ENCODE measurements at places on chromosomes 12 and 14. TPM values are rescaled to one million over a fixed set of nuclear protein-coding genes. Genes with fewer than 3 reads are reported as not detected.

GUCY2C gene
- total RNA-seq = not detected

TDRD9 gene
- 6.2 TPM for total RNA-seq

RNF212B gene
- total RNA-seq = not detected

TAC3 gene
- not detected for total RNA-seq

MYRFL gene
- not detected for total RNA-seq

PLEK2 gene
- 2.5 TPM for total RNA-seq

DNA sequence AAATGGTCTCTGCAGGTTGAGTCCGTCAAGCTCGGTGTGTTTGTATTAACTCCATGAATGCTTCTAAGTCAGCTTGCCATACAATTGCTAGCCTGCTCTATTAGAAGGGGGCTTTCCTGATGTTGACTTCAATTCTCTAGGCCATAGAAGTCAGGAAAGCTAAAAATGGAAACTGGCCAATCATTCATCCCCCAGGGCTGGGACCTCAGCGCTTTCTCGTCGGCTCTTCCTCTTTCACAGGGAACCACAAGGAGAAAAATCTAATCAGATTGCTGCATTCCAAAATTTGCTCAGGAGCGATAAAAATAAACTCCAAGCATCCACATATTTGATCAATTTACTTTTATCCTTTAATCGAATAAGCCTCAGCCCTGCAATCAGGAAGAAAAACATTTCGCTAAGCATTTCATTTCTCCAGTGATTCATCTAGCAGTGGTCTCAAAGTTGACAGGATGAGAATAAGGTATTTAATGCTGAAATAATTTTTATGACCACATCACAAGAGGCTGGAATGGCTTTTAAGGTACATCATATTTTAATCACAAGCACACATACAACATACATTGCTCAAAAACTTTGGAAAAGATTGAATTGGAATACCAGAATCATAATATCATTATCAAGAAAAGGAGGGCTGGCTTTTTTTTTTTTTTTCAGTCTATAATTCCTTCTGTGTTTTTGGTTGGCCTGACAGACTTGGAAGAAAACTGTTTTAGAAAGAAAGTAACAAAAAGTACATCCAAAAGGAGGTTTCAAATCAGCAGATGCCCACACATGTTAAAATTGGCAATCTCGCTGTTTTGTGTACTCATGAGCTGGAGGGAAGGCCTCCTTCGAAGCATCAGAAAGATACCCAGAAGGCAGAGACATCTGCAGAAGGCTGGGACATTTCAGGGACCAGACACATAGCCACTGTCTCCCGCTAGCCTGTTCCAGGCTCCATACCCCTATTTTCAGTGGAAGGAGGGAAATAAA is 316.3 kb downstream of the NUAK1 start:
- H3K4me3 ChIP-seq = no peak overlapping the region
- no peak for DNase-seq
- H3K36me3 ChIP-seq = no peaks in the 10 kb centered on the region
- H3K27me3 ChIP-seq = no peaks in the 10 kb centered on the region
- peak overlapping the region; percentile 33 for H3K27ac ChIP-seq
- peaks cover 32% of the 10 kb centered on the region for H3K4me1 ChIP-seq

- H3K27me3 ChIP-seq = no peaks in the 10 kb centered on the region
- no peak overlapping the region for H3K4me3 ChIP-seq
- peaks cover 8% of the 10 kb centered on the region for H3K4me1 ChIP-seq
- H3K36me3 ChIP-seq = no peaks in the 10 kb centered on the region
- DNase-seq = no peak
- no peak overlapping the region for H3K27ac ChIP-seq
Measured at GRCh38 chr12:65430571-65431306, 152.3 kb downstream of the MSRB3 start.

- no peaks in the 10 kb centered on the region for H3K27me3 ChIP-seq
- H3K36me3 ChIP-seq = peaks cover 62% of the 10 kb centered on the region
- H3K4me1 ChIP-seq = no peaks in the 10 kb centered on the region
- H3K27ac ChIP-seq = no peak overlapping the region
- no peak overlapping the region for H3K4me3 ChIP-seq
Measured at GRCh38 chr12:109938947-109939346, 38.9 kb downstream of the TCHP start.

GRCh38 chr14:80958226-80958625 is 2.8 kb downstream of the TSHR start:
- H3K4me3 ChIP-seq = no peak overlapping the region
- H3K27me3 ChIP-seq = no peaks in the 10 kb centered on the region
- DNase-seq = no peak
- no peak overlapping the region for H3K27ac ChIP-seq

DNA sequence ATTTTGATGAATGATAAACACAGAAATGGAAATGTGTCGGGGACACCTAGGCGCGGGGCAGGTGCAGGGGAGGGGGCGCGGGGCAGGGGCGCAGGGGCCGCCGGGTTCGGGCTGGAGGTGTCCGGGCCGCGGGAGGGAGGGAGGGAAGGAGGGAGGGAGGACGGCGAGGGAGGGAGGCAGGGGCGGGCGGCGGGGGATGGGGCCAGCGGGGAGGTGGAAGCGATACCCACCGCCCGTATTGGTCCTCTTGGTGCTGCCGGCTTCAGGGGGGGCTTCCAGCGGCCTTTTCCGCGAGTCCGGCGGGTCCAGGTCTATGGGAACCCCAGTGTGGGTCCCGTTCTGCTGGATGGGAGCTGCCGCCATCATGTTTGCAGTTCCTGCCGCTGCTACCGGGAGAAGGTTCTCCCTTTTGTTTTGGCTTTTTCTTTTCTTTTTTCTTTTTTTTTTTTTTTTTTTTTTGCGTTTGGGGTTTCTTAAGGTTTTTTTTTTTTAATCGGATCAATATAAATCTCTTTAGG is 703 bp downstream of the NOVA1 start:
- peak overlapping the region; percentile 52 for H3K4me3 ChIP-seq
- DNase-seq = peak; percentile 58
- no peaks in the 10 kb centered on the region for H3K4me1 ChIP-seq
- no peaks in the 10 kb centered on the region for H3K36me3 ChIP-seq
- H3K27ac ChIP-seq = no peak overlapping the region

- no peak for DNase-seq
- H3K27me3 ChIP-seq = no peaks in the 10 kb centered on the region
- H3K27ac ChIP-seq = no peak overlapping the region
Measured at GRCh38 chr12:99059824-99060511, 414.9 kb downstream of the APAF1 start.

DNA sequence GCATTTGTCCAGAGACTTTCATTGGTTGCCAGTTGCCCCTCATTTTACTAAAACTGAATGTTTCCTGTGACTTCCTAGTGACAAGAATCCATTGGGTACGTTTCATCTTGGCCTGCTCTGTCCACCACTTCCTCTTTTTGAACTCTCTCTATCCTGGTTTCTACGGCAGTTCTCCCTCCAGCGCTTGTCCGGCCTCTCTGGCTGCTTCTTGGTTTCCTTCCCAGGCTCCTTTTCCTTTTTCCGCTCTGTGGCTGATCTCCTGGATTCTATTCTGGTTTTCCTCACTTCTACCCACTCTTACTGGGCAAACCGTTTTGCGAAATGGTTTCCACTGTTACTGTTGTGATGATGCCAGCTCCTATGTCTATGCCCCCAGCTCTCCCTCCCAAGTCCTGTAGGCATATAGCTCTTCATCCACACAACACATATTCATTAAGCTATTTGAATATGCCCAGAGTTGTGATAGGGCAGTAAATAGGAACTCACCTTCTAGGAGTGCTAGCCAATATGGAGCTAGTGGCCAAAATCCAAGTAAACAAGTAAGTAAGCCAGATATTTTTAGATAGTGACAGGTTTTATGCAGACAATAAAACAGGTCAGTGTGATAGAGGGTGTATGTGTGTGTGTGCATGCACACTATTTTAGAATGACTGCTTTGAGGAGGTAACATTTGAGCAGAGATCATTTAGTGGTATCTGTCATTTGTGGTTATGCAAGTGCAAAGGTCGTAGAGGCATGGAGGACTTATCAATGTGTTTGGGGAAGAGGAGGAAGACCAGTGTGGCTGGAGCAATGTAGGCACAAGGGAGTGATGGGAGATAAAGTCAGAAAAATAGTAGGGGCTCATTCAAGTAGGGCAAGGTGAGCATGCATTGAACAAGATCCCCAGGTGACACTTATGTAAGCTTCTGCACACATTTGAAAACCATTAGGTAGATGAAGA is 27.9 kb upstream of the CTDSP2 start:
- no peaks in the 10 kb centered on the region for H3K27me3 ChIP-seq
- no peak overlapping the region for H3K27ac ChIP-seq
- H3K4me3 ChIP-seq = no peak overlapping the region

GRCh38 chr14:95363468-95363954 is 43.8 kb upstream of the CLMN start:
- no peak overlapping the region for H3K27ac ChIP-seq
- H3K27me3 ChIP-seq = peaks cover 32% of the 10 kb centered on the region
- H3K36me3 ChIP-seq = no peaks in the 10 kb centered on the region
- no peak overlapping the region for H3K4me3 ChIP-seq

GRCh38 chr14:90870950-90871604 is 54.8 kb upstream of the TTC7B start:
- H3K4me3 ChIP-seq = no peak overlapping the region
- H3K27ac ChIP-seq = no peak overlapping the region
- H3K27me3 ChIP-seq = no peaks in the 10 kb centered on the region
- DNase-seq = no peak

GRCh38 chr14:33402604-33403003 is 463.9 kb downstream of the NPAS3 start:
- no peaks in the 10 kb centered on the region for H3K4me1 ChIP-seq
- no peaks in the 10 kb centered on the region for H3K27me3 ChIP-seq
- H3K36me3 ChIP-seq = no peaks in the 10 kb centered on the region
- peak; percentile 71 for DNase-seq
- H3K4me3 ChIP-seq = no peak overlapping the region

DNA sequence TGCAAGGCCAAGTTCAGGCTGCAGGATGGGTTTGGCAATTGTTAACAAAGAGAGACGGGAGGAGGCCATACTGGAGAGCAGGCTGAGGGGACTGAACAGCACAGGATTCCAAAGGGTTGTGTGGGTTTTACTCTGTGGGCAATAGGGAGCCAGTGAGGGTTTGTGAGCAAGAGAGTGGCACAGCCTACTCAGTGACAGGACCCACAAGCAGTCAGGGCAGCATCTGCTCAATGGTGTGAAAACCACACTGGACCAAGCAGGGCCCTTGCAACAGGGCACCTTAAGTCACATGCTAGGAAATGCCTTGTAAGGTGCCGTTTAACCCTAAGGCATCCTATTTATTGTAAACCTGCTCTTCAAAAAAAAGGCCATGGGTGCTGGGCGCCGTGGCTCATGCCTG is 22.0 kb downstream of the SYNE3 start:
- peaks cover 32% of the 10 kb centered on the region for H3K4me1 ChIP-seq
- no peak for DNase-seq
- no peak overlapping the region for H3K27ac ChIP-seq
- H3K27me3 ChIP-seq = no peaks in the 10 kb centered on the region

DNA sequence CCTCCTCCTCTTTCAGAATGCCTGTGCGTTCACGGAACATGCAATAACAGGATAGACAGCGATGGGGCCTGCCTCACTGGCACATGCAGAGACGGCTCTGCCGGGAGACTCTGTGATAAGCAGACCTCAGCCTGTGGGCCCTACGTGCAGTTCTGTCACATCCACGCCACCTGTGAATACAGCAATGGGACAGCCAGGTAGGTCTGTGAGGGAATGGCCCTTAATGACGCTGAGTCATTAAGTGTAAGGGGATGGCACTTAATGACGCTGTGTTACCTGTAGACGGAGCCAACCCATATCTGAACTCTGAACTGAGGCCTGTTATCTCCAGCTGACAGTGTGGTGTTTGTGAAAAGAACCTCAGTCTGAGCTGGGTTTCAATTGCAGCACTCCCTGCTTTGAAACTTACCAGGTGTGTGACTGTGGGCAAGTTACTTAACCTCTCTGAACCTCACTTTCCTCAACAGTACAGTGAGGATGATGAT is 86.9 kb downstream of the STAB2 start:
- H3K4me3 ChIP-seq = no peak overlapping the region
- H3K4me1 ChIP-seq = no peaks in the 10 kb centered on the region
- H3K36me3 ChIP-seq = no peaks in the 10 kb centered on the region
- no peak overlapping the region for H3K27ac ChIP-seq
- H3K27me3 ChIP-seq = no peaks in the 10 kb centered on the region

GRCh38 chr12:104456950-104457745 is 400 bp downstream of the CHST11 start:
- no peaks in the 10 kb centered on the region for H3K27me3 ChIP-seq
- DNase-seq = peak; percentile 80
- H3K27ac ChIP-seq = peak overlapping the region; percentile 90

GRCh38 chr14:32985866-32986265 is 47.2 kb downstream of the NPAS3 start:
- no peak overlapping the region for H3K4me3 ChIP-seq
- H3K27ac ChIP-seq = no peak overlapping the region
- H3K27me3 ChIP-seq = no peaks in the 10 kb centered on the region

DNA sequence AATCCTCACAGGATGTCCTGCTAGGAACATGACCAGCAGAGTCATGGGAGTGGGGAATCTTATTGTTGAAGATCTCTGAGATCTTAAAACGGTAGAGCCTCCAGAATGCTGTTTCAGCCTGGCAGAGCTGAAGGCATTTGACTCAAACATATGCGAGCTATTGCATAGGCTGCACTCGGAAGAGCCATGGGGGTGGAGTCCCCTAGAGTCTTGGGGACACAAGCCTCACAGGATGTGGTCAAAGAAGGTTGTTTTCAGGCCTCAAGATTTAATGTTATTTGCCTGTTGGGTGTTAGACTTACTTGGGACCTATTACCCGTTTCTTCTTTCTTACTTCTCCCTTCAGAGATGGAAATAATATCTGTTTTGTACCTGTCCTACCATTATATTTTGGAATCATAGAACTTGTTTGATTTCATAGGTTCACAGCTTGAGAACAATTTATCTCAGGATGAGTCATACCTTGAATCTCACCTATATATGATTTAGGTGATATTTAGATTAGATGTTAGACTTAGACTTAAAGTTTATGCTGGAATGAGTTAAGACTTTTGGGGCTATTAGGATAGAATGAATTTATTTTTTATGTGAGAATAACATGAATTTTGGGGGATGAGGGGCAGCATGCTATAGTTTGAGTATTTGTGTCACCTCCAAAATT is 172.2 kb upstream of the ATP2B1 start:
- H3K27me3 ChIP-seq = no peaks in the 10 kb centered on the region
- no peak for DNase-seq
- H3K36me3 ChIP-seq = no peaks in the 10 kb centered on the region
- H3K27ac ChIP-seq = peak overlapping the region; percentile 0
- no peaks in the 10 kb centered on the region for H3K4me1 ChIP-seq
- no peak overlapping the region for H3K4me3 ChIP-seq

- no peaks in the 10 kb centered on the region for H3K4me1 ChIP-seq
- H3K27ac ChIP-seq = no peak overlapping the region
- no peak overlapping the region for H3K4me3 ChIP-seq
- H3K36me3 ChIP-seq = no peaks in the 10 kb centered on the region
- H3K27me3 ChIP-seq = no peaks in the 10 kb centered on the region
- DNase-seq = no peak
Measured at GRCh38 chr14:72616811-72617210, 277.1 kb downstream of the DPF3 start.
